Stimulated activated CD4-positive, alpha-beta T cell treated with anti-CD3 and anti-CD28 coated beads, Interleukin-1b, Interleukin-23, amount 100 ng/mL, for 1 hour (primary cell): ENCODE measurements at places on chromosomes 3 and 15.

- DNase-seq = no peak
Measured at GRCh38 chr3:58478781-58479180, 13.1 kb upstream of the KCTD6 start.

- DNase-seq = no peak
Measured at GRCh38 chr3:45682311-45682710, 6.9 kb upstream of the SACM1L start.

- no peak for DNase-seq
Measured at GRCh38 chr15:74039656-74040010, 42.7 kb downstream of the GOLGA6A start.

DNA sequence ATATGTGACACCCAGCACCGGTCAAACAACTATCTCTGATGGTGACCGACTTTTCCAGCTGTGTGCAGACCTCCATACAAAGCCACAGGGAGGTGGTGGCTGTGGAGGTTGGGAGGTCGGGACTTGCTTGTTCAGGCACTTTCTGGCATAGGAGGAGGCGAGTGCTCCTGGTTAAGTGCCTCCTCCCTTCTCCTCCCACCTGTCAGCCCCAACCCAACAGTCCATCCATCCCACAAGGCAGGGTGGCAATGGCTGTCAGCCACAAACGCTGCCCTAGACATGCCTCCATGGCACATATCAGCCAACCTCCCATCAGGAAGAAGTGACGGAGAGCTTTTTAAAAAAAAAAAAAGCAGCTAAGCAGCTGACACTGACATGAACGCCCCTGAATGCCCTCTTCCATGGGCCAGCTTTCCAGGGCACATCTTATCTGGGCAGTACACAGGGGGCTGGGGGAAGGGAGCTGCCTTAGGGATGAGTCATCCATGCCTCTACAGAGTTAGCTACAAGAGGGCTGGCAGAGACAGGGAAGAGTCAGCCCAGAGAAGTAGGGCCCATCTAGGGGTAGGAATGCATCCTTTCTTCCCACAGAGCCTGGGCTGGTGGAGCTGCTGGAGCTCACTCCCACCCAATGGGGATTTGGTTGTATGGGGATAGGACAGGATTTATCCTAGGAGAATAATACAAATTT lies 41.2 kb downstream of the CCDC12 start:
- DNase-seq = no peak

DNA sequence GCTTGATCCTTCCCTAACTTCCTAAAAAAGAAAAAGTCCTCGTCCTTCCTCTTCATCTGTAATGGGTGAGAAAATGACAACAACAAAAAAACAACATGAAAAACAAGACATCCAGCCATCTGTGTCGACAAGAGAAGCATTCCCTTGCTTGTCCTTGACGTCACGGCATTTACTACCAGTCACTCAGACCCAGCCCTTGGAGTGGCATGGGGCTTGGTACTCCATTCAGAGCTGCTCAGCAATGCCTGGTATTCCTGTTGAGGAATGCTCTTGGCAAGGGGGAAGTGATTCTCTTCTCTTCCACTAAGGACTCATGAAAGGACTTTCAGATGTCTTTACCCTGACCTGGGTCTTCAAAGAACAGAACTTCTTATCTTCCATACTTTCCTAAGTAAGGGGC lies 339.7 kb upstream of the RASGRP1 start:
- DNase-seq = no peak

- no peak for DNase-seq
Measured at GRCh38 chr3:19216669-19217337, 68.5 kb downstream of the KCNH8 start.

DNA sequence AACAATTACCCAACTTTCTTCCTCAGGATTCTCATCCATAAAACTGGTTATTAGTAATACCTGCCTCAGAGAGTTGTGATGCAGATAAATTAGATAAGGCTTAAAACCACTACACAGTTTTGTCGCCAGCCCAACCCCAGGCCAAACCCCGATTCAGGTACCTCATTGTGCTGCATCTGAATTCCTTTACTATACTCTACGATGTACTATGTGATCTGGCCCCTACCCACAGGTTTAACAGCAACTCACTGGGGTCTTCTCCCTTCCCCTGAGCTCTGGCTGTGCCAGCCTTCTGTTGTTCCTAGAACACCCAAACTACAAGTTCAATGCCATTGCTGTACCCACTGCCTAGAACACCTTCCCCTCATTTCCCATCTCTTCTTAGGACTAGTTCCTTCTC lies 64.6 kb downstream of the MYO5A start:
- DNase-seq = no peak

- DNase-seq = no peak
Measured at GRCh38 chr3:31179768-31180167, 285.3 kb upstream of the GADL1 start.

- DNase-seq = no peak
Measured at GRCh38 chr15:31062310-31062847, 39.1 kb downstream of the TRPM1 start.

DNA sequence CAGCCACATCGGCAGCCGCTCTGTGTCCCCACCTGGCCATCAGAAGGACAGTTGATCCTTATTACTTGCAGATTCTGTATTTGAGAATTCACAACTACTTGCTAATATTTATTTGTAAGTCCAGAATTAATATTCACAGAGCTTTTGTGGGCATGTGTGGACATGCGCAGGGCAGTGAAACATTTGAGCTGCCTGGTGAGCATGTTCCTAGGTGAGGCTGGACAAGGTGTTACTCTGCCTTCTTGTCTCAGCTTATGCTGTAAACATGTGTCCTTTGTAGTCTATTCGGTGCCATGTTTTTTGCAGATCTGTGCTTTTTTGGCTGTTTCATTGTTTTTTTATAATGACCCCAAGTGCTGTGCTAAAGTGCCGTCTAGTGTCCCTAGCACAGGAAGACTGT lies 15.6 kb downstream of the FAH start:
- no peak for DNase-seq

GRCh38 chr15:60993008-60993407 lies 236.1 kb downstream of the RORA start:
- no peak for DNase-seq

- DNase-seq = no peak
Measured at GRCh38 chr15:67821784-67822440, 3.4 kb upstream of the SKOR1 start.

GRCh38 chr15:45451265-45451664 lies 71.3 kb downstream of the SLC30A4 start:
- no peak for DNase-seq

DNA sequence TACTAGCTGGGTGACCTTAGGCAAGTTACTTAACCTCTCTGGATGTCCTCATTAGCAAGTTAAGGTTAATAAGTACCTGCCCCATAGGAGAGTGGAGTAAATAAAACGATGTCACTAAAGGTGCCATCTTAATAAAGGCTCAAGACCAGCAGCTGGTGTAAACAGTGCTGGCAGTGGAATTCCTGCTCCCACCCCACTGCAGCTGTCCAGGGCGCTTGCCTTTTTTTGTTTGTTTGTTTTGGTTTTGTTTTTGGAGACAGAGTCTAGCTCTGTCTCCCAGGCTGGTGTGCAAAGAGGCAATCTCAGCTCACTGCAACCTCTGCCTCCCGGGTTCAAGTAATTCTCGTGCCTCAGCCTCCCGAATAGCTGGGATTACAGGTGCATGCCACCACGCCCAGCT lies 28.9 kb downstream of the IDH3A start:
- DNase-seq = no peak

GRCh38 chr15:64100958-64101357 lies 5.2 kb downstream of the SNX1 start:
- no peak for DNase-seq

DNA sequence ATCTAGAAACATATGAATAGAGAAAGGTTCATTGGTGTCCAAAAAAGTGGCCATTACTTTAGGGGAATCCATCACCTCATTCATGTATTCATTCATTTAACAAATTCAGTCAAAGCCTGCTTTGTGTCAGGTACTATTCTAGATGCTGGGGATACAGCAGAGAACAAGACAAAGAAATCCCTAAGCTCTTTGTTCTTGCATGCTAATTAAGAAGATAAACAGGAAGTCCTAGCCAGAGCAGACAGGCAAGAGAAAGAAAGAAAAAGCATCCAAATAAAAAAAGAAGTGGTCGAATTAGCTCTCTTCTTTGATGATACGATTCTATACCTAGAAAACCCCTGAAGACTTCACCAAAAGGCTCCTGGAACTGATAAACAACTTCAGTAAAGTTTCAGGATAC lies 12.4 kb upstream of the ZMAT3 start:
- DNase-seq = no peak

- DNase-seq = no peak
Measured at GRCh38 chr3:102826636-102827035, 391.8 kb downstream of the ZPLD1 start.

- no peak for DNase-seq
Measured at GRCh38 chr3:15339001-15339400, 6.6 kb upstream of the SH3BP5 start.

DNA sequence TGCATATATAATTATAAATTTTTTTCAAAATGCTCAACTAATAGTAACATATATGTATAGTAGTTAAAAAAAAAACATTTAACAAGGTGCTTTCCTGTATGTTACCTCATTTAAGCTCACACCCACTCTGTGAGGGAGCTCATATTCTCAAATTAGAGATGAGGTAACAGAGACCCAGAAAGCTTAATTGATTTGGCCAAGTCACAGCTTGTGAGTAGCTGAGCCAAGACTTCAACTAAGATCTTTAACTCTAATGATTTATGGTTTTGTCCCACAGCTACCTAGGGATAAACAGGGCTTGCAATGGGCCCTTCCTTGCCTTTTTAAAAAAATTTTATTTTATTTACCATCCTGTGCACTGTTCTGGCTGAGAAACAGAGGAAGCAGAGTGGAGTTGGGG lies 230.0 kb upstream of the GOLIM4 start:
- DNase-seq = no peak

DNA sequence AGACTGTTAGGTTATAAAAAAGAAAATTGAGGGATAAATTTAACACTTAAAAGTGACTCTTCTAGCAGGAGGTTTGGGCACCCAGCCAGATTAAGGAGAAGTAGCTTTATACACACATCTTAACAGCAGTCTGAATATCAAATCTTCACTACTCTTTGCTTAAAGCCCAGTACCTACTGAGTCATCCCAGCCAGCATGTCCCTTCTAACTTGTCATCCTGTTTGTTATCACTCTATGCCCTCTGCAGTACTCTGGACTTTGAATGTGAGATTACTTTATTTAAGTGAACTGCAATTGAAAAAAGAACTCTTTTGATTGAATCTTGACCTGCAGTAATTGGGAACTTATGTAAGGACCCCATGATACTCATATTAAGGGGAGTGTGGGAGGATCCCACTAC lies 77.6 kb downstream of the FHIT start:
- DNase-seq = no peak

DNA sequence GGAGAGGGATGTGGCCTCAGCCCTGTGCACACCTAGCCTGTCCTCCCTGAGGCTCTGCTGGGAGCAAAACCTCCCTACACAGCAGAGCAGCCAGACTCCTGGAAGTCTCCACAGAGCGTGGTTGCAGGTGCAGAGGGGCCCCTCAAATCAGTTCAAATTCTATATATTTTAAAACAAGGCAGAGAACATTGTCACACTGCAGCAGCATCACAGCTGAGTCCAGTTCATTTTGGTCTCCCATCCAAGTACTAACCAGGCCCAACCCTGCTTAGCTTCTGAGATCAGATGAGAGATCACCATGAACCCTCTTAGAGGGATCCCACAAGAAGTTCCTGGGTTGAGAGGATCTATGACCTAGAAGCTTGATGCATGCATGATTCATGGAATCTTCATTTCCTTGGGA lies 331.0 kb upstream of the RGMA start:
- DNase-seq = no peak

- DNase-seq = no peak
Measured at GRCh38 chr15:31472636-31473384, 146.2 kb downstream of the KLF13 start.

DNA sequence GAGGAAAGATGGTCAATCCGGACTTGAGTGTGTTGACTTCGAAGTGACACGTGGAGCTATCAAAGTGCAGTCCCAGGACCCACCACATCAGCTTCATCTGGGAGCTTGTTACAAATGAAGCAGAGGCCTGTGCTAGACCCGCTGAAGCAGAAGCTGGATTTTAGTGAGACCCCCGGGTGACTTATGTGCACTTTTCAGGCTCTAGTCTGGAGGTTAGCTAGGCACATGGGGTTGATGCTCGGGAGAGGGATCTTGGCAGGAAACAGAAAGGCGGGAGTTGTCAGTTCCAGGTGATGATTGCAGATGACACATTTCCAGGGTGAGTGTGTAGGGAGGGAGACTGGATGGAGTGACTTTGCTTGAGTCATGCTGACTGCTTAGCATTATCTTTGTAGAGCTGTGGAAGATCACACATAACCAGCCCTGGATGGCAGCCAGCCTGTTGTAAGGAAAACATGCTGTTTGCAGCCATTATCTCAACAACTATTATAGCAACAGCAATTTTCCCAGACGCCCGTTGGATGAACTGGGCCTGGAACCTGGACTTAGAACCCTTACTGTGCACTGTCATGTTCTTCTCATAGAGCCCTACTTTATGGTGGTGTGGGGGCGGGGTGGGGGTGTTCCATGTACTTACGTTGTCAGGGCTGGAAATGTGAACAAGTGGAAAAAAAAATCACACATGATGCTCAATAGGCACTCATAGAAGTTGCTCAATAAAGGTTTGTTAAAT lies 122.4 kb downstream of the THSD4 start:
- no peak for DNase-seq

DNA sequence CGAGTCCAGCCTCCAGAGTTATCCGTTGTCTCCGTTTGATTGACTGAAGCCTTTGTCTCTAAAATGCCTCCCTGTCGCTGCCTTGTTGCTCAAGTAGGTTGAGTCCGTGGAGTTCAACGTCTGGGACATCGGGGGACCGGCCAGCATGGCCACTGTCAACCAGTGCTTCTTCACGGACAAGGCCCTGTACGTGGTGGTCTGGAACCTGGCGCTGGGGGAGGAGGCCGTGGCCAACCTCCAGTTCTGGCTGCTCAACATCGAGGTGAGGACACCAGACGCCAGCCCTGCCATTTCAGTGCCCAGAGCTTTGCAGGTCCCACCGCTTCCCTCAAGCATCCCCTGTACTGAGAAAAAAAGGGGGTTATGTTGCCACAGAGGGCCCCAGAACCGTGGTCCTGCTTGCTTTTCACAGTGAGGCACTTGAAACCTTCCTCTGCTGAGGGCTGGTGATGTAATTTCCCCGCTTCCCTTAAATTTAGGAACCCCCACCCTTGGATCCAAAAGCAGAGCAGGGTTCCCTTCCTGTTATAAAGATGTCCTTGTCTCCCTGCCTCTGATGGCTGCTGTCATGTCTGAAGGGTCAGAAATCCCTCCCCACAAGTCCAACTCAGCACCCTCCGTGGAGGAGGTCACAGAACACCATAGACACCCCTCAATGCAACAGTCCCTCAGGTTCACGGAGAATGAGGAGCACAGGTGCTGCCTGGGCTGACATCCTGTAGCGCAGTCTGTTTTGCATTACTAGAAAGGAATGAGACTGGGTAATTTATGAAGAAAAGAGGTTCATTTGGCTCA lies 105.7 kb downstream of the LRRK1 start:
- no peak for DNase-seq

DNA sequence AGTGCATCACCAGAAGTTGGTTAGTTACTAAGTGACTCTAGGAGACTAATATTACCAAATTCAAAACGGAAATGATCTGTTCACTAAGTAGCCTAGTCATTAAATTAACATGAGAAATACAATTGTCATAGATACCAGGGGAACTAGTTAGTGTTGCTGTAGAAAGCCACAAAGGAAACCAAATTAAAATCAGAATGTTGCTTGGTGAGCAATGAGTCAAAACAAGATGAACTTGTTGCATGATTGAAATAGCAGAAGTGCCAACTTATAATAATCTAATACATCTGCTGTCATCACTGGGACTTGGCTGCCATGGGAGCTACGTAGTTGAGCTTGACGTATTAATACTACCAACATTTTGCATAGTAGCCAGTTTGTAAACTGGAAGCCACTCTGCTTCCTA lies 458.1 kb downstream of the DIPK2A start:
- no peak for DNase-seq

- no peak for DNase-seq
Measured at GRCh38 chr15:64507845-64508244, 47.5 kb downstream of the ZNF609 start.
